ENCODE measurements at places on chromosomes 2 and 18.
A peak's percentile ranks its signal among the peaks of the same experiment; 100 is the strongest.

GRCh38 chr2:109638795-109639194 lies 24.6 kb downstream of the SOWAHC start:
- DNase-seq, result no peak

DNA sequence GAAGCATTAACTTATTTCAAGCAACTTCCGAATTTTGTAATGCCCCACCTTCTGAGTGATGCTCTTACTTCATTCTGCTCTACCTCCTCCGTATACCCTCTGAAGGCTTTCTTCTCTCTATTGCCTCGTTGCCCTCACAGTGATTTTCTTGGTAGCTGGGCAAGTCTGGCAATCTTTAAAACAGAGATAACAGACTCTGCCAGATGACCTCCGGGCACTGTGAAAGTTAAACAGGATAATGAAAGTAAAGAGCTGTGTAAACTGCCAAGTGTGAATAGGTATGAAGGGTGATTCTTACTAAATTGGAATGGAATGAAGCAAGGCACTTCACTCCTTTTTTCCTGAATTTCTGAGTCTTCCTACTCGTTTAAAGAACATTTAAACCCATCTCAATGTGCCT lies 207.3 kb upstream of the GYPC start:
- no peak for DNase-seq

DNA sequence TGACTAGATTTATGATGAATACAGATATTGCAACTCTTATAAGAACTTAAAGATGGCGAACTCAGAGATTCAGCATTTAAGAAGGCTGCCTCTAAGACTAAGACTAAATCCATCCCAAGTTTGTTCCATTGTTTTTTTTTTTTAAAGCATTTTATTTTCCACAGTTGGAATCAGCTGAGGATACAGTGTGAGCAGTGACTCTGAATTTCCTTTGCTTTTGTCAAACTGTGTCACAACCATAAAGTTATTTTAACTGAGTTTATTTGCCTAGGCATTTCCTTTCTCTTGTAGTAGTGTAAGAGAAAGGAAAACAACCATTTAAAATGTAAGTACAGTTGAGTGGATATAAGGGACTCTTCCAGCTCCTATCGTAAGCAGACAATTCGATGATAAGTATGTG lies 63.9 kb downstream of the ZEB2 start:
- no peak for DNase-seq

DNA sequence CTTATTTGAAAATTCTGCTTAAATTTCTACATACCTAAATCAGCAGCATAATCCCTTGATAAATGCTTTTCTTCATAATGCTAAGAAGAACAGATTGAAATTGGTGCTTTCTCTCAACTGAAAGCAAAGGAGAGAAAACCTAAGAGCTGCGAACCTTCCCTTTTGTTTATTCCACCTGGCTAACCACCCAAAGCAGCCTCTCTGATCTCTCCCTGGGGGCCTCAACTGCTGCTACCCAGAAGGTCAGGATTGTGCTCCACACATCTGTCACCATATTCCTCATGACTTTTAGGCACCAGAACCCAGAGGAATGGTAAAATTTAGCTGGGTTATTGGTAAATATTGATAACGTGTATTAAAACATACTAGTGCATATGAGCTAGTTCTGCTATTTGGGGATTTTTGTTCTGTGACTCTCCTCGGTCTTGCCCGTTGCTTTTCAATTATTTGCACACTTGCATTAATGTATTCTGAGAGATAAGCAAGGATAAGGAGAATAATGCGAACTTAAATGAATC lies 334.1 kb downstream of the RIT2 start:
- DNase-seq, result no peak

DNA sequence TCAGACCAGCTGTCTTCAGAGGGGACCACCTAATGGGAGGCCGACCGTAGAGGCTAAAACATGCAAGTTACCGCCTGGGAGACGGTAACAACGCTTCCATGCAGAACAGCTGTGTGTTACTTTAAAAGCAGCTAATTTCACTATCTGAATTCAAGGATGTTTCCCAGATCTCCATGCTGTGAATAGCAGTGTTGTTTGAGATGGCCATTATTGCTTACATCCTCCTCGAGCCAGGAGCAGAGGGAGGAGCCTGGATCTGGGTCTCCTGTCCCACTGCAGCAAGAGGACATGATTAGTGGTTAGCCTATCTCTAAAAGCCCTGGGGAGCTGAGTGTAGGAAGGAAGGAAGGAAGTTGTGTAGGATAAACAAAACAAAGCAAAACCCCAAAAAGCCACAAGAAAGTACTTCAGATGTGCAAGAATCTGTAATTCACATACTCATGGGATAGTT lies 50.9 kb downstream of the ACTR2 start:
- peak; percentile 68 for DNase-seq

- no peak for DNase-seq
These were observed 35.1 kb upstream of the CYRIA start for GRCh38 chr2:16700551-16701259.

DNA sequence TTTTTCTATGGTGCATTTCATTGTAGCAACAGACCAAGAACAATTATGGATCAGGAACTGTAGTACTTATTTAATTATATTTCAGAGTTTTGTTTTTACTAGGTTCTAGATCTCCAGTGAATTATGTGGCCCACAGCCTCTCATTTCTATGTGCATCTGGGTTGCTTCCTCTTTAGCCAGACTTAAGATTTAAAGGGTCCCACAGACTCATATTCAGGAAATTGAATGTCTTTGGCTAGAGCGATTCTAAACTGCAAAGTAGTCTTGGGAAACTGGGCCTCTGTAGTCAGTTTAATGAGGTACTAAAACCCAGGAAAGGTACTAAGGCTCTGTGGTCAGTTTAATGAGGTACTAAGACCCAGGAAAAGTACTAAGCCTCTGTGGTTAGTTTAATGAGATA lies 94.4 kb downstream of the LYPD6B start:
- DNase-seq, result no peak

- no peak for DNase-seq
These were observed 50.9 kb downstream of the PHLPP1 start for GRCh38 chr18:62766266-62766665.

- no peak for DNase-seq
These were observed 336.9 kb downstream of the CBLN2 start for GRCh38 chr18:72207280-72207679.

GRCh38 chr2:225100856-225101294 lies 58.6 kb upstream of the DOCK10 start:
- peak; percentile 47 for DNase-seq
